H9 (cell line): ENCODE measurements at places on chromosomes 5 and 9. TPM values are rescaled to one million over a fixed set of nuclear protein-coding genes. Genes with fewer than 3 reads are reported as not detected.

DNA sequence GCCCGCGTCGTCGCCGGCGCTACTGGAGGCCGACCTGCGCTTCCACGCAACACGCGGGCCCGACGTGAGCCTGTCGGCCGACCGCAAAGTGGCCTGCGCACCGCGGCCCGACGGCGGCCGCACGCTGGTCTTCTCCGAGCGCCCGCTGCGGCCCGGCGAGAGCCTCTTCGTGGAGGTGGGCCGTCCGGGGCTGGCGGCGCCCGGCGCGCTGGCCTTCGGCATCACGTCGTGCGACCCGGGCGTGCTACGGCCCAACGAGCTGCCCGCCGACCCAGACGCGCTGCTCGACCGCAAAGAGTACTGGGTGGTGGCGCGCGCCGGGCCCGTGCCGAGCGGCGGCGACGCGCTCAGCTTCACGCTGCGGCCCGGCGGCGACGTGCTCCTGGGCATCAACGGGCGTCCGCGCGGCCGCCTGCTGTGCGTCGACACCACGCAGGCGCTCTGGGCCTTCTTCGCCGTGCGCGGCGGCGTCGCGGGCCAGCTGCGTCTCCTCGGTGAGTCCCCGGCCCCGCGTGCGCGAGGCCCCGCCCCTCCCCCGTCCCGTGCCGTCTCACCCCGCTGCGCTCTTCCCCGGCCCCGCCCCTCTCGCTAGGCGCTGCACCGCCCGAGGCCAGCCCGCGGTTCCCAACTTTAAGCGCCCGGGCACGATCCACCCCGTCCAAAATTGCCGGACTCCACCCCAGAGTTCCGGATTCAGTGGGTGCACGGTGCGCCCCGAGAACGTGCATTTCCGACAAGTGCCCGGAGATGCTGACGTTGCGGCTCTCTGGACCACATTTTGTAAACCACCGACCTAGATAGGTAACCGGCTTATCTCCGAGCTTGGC is 42.8 kb downstream of the NEURL1B start:
- 0 out of 2 replicates have a peak, but pooled peaks cover 2% of the 10 kb centered on the region for H3K36me3 ChIP-seq
- DNase-seq, result peak; percentile 68
- peak overlapping the region; percentile 50 for H3K4me3 ChIP-seq
- H3K4me1 ChIP-seq, result no peaks in the 10 kb centered on the region
- H3K27me3 ChIP-seq, result no peaks in the 10 kb centered on the region; the same call in 1 of the 2 replicates

GRCh38 chr5:102971676-102972293 is 148.2 kb downstream of the GIN1 start:
- H3K4me1 ChIP-seq, result no peaks in the 10 kb centered on the region
- no peak for DNase-seq
- no peak overlapping the region for H3K27ac ChIP-seq
- H3K36me3 ChIP-seq, result peaks cover 5% of the 10 kb centered on the region; the same call in 1 of the 2 replicates
- no peak overlapping the region for H3K4me3 ChIP-seq

- no peaks in the 10 kb centered on the region for H3K36me3 ChIP-seq
- no peak overlapping the region for H3K27ac ChIP-seq
- no peaks in the 10 kb centered on the region for H3K4me1 ChIP-seq
- no peaks in the 10 kb centered on the region for H3K27me3 ChIP-seq
- no peak overlapping the region for H3K4me3 ChIP-seq
Observed at GRCh38 chr5:121890297-121890858, 38.7 kb downstream of the FTMT start.

- H3K36me3 ChIP-seq, result no peaks in the 10 kb centered on the region
- H3K4me1 ChIP-seq, result no peaks in the 10 kb centered on the region
- DNase-seq, result no peak
- H3K4me3 ChIP-seq, result no peak overlapping the region
- no peaks in the 10 kb centered on the region for H3K27me3 ChIP-seq
Observed at GRCh38 chr9:10785255-10785654, 172.5 kb upstream of the PTPRD start.

- DNase-seq, result no peak
- H3K27ac ChIP-seq, result no peak overlapping the region
- H3K36me3 ChIP-seq, result no peaks in the 10 kb centered on the region
- H3K4me1 ChIP-seq, result no peaks in the 10 kb centered on the region
- no peaks in the 10 kb centered on the region for H3K27me3 ChIP-seq
Observed at GRCh38 chr9:86605303-86605702, 251.1 kb upstream of the TUT7 start.

DNA sequence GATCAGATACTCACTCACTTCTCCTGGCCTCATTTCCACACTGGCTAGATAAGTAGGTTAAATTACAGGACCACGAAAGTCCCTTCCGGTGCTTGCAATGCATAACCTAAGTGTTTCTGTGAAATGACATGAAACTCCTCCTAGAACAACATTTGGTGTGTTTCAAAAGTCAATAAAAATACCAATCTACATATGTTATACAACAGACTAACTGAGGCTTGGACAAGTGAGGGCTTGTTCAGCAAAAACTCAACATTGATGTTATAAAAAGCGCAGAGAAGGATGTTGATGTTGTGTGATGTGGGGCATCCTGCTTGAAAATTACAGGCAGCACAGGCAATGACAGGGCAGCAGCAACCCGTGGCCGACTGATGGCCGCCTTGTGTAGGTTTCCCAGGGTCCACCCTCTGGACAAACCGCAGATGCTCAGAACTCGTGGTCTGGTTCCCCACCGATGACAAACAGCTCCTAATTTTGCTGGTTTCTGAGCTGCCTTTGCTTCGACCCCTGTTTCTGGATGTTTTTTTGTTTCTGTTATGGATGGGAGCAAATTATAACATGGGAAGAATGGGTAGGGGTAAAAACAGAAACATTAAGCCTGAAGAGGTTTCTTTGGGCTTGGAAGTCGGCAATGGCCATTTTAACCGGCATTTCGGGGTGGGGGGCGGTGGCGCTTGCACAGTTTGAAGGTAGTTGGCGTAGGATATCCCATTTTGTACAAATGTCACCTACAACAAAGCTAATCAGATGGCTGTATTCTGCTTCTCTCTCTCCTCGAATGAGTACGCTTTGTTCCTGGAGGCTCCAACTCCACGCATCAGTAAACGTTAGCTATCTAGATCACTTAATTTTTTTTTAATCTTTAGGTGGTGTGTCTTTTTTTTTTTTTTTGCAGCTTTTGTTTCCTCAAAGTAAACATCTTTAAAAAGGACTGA is 116.1 kb downstream of the PDZD2 start:
- no peak overlapping the region for H3K4me3 ChIP-seq
- no peak for DNase-seq
- no peak overlapping the region for H3K27ac ChIP-seq
- H3K36me3 ChIP-seq, result 0 out of 2 replicates have a peak, but pooled peaks cover 3% of the 10 kb centered on the region

The RNF38 gene
- 58.8 and 60.2 TPM in 2 replicates for total RNA-seq

The BSPRY gene
- 4.5 and 5.1 TPM in 2 replicates for total RNA-seq

The PTGR1 gene
- total RNA-seq, result 43.5 and 45.2 TPM in 2 replicates

The ANKRD31 gene
- total RNA-seq, result 0.11 and 0.13 TPM in 2 replicates

The DBH gene
- total RNA-seq, result not detected in 2 replicates

The HAVCR2 gene
- total RNA-seq, result not detected in 2 replicates

The KIAA0825 gene
- 1.8 and 1.9 TPM in 2 replicates for total RNA-seq

The RAD17 gene
- 28.5 and 31.9 TPM in 2 replicates for total RNA-seq

The NR2F1 gene
- total RNA-seq, result not detected in 2 replicates
